ENCODE measurements at places on chromosomes 1 and 21. TPM values are rescaled to one million over a fixed set of nuclear protein-coding genes. Genes with fewer than 3 reads are reported as not detected.

Gene KLHDC8A
- total RNA-seq = 457 TPM

Gene TNFSF4
- 0.24 TPM for total RNA-seq

GRCh38 chr1:209504571-209504970 lies 78.9 kb upstream of the CAMK1G start:
- no peak for DNase-seq

Gene GPR25
- total RNA-seq = not detected

DNA sequence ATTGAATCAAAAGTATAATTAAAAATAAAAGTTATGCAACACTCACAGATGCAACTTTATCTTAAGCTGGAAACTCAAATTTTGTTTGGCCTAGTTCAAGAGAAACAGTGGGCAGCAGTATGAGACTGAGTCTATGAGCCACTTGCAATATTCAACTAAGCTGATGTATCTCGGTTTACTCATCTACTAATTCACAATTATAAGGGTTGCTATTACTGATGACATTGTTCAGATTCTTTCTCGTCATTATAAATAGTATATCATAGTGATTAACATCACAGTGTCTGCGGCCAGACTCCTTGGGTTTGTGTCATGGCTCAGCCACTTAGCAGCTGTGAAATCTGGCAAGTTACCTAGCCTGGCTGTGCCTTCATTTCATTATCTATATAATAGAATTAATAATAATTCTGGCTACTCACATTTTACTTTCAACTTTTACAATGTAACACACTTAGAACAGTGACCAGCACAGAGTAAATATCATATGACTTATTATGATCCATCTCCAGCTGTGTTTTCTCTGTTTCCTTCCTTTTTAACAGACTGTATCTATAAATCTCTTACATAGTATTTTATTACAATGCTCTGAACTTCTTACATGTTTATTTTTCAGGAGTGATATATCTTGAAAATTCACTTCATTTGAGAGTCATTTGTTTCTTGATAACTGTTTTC lies 194.3 kb upstream of the RGS18 start:
- no peak for DNase-seq

DNA sequence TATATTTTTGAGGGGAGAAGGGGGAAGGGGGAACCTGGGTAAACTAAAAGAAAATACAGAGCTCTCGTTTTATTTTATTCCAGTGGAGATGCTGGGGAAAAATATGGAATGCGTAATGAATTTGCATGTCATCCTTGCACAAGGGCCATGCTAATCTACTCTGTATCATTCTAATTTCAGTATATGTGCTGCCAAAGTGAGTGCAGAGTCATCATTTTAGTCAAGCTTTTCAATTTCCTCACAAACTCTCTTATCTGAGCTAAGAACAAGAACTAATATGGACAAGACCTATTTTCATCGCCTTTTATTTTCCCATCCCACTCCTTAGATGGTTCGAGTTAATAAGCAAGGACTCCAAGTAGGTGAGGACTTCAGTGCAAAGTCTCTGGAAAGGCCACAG lies 13.2 kb downstream of the ADORA3 start:
- no peak for DNase-seq

Gene TPTE
- total RNA-seq = not detected

DNA sequence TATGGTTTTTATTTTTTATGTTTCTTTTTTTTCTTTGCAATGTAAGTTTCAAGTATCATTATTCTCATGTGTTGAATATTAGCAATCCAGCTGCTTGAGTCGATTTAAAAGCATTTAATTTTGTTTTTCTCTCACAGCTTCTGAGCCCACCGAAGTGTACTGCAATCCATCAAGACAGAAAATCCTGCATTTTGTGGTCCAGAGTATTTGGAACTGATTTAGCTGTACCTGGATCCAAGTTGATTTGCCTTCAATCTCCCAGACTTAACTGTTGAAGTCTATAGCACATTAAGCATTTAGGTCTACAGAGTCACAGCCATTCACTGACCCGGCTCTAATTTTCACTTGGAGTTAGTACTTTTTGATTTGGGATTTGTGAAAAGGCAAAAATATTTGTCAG lies 622.9 kb upstream of the ADAMTS5 start:
- no peak for DNase-seq
